ENCODE measurements at places on chromosomes 13 and 19. TPM values are rescaled to one million over a fixed set of nuclear protein-coding genes. Genes with fewer than 3 reads are reported as not detected.

DNA sequence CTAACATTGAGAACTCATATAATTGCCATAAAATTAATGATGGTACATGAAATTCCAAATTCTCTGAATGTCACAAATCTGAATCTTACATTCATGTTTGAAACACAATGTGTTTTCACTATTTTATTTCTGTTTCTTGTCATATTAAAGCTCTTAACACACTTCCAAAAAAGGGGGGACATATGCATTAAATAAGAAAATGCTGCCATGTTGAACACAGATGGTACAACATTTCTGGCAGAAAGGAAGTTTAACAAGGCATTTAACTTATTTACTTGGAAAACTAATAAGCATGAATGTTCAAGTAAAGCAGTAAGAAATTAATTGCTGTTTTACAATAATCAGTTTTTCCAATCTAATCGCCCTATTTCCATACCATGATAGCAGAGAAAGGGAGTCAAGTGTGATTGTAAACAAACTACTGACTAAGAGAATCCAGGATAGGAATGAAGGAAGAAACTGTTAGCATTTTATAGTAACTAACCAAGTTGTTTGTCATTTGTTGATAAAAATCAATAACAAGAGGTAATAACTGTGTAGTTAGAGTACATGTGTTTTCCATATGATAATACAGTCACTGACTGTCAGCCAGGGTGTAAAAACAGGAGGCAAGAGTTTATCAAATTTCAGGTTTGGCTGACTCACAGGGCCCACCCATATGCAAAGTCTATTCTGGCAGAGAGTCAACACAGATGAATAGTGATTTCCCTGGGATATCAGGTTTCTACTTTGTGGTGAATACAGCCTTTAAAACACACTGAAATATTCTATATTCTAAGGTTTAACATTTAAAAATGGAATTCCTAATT lies 5.7 kb upstream of the FOXO1 start:
- no peak for DNase-seq

Gene DPY19L3
- total RNA-seq, result 32.9 TPM

GRCh38 chr13:37615276-37615675 lies 16.7 kb upstream of the POSTN start:
- DNase-seq, result no peak

DNA sequence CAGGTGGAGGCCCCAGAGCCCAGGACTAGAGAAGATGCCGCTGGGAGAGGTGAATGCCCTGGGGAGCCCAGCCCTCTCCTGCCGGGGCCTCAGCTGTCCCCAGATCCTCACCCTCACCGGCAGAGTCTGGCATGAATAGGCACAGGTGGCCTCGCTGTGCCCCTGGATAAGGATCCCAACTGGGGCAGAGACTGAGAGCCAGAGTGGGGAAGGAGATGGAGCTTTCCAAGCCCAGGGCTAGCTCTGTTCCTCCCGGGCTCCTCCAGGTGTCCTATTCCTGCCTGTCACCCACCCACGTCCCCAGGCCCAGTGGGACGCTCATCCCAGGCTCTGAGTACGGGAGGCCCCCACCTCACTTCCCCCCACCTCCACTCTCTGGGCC lies 16.5 kb downstream of the PRR36 start:
- no peak for DNase-seq

DNA sequence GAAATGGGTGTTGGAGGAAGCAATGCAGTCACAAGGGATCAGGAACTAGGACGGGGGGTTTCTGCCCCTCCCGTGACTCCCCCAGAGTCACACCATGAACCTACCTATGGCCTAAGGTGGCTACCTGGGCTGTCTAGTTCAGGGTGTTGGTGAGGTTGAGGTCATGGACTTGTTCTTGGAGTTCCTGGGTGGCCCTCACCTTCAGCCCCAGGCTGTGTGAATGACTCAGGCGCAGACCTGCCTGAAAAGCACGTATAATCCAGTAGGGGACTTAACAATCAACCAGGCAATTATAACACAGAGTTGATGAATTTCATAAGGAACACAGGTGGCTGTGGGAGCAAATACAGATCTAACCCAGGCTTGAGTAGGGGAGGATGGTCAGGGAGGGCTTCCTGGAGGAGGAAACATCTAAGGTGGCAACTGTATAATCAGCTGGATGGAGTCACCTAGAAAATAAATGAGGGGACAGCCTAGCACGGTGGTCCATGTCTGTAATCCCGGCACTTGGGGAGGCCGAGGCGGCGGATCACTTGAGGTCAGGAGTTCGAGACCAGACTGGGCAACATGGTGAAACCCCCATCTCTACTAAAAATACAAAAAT lies 25.6 kb upstream of the ADGRE1 start:
- DNase-seq, result no peak

Gene THSD1
- 4.1 TPM for total RNA-seq

- DNase-seq, result no peak
Observed at GRCh38 chr13:32545083-32545482, 6.5 kb upstream of the N4BP2L2 start.

Gene CNFN
- total RNA-seq, result not detected

- DNase-seq, result no peak
Observed at GRCh38 chr13:46313024-46313423, 74.0 kb downstream of the RUBCNL start.

DNA sequence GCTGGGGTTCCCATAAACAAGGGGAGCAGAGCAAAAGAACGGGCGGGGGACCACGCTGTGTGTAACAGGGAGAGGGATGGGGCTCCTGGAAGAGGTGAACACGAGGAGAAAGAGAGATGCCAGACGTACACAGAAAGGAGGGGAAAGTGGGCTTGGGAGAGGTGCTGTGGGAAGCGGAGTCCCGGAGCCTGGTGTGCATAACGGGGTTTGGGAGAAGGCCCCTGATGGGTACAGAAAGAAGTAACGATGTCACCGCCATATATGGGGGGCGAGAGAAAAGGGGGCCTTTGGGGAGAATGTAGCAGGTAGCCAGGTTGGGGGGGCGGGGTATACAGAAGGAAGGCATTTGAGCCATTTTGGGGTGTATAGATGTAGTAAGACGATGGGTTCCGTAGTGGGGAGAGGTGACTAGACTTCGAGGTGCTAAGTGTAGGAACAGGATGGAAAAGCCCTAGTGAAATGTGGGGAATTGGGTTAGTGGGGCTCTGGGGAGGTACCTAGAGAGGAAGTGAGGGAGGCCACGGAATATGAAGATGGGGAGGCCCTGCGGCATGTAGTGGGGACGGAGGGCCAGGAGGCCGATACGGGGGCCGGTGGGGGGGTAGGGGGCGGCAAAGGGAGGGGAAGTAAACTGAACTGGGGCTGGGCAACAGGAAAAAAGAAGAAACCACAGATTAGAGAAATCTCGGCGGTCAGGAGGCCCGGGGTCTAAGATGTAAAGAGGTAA lies 787 bp downstream of the ZNF580 start:
- no peak for DNase-seq

Gene EDNRB
- total RNA-seq, result 27.6 TPM
